ENCODE measurements at places on chromosomes 7 and 10.

DNA sequence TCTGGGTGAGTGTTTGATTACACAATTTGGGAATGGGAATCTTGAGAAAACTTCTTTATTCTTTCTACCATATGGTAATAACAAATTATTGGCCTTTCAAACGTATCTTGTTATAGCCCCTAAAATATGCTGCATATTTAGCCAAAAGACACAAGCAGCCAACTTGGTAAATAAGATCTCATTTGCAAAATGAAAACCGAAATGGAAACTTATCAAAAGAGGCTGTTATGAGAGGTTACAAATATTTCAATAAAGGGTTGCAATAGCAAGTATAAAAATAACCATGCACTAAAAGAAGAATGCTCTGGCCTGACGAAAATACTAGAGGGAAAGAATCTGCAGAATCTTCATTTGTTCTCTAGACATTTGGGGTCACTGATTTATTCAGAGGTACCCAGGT lies 259.5 kb upstream of the LRRN3 start:
- no peak for DNase-seq

GRCh38 chr7:71682181-71682580 lies 550.2 kb downstream of the GALNT17 start:
- DNase-seq, result no peak

GRCh38 chr10:4835494-4835918 lies 9.5 kb downstream of the AKR1E2 start:
- DNase-seq, result no peak

DNA sequence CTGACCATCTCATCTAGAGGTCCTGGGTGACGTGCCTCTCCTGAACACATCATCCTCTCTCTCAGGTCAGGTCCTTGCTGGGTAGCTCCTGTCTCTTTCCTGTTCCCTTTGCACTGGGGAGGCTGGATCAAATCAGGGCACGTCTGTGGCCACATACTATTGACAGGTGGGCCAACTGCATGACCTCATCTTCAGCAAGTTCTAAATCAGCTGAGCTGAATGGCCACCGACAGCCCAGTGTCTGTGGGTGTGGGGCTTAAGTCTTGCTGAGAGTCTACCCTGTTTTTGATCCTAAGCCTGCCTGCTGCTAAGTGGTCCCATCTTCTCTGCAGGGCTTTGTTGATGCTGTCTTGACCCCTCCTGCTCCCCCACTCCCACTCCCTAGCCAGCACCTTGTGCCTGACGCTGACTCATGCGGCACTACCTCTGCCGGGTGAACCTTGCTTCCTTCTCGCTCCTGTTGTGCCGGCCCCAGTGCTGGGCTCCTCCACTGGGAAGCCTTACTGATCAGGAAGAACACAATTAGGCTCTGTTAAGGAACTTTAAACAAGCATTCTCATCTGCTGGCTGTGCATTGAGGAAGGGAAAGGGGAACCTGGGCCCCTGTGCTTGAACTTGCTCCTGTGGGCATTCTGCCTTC lies 440.4 kb downstream of the PLXNA4 start:
- DNase-seq, result no peak

DNA sequence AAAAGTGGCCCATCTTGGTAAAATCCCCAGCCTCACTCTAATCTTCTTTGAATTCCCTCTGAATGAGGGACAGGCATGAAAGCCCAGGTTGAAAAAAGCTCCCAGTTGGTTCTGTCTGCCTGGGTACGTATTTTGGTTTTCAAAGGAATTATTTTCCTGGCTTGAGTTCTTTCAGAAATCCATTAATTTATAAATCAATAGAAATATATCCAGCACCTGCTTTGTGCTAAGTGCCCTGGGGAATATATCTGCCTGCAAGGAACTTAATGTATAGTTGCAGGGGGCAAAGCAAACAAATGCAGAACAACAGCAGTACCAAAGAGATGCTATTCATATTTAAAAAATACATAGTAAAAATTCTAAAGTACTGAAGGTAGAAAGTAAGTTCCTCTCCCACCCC lies 362.7 kb downstream of the REEP3 start:
- no peak for DNase-seq

All from NCI-H526 (cell line).